RWPE2 (cell line): ENCODE measurements at places on chromosomes 1 and 21.

DNA sequence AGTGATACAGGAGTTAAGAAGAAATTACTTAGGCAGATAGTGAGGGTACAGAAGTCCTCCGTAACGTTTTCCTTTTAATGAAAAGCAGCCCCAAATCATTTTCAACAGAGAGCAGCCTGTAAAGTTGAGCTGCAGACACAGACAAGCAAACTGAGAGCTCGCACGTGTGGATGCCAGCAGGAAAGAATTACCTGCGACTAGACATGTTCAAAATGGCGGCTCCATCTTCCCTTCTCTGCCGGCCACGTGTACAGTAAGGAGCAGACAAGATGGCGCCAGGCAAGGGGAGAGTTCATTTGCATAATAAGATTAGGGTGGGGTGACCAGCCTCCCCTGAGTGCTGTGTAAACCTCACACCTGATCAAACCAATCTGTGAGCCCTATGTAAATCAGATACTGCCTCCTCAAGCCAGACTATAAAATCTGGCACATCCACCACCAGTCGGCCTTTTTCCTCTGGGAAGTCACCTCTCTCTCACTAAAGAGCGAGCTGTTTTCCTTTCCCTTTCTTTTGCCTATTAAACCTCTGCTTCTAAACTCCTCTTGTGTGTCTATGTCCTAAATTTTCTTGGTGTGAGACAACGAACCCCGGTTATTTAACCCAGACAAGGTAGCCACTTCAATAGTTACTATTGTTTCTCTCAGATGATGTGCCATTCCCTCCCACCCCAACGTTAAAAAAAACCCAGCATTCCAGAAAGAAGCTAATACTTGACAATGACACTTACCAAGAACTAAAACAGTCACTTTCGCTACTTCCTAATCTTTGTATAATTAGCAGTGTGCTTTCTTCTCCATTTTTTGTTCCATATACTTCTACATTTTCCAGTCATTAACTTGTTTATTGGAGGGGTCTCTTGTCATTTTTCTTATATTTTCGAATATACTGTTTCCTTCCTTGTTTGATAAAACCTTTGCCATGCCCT, 27.4 kb downstream of the DUSP10 start:
- no peak overlapping the region for H3K4me3 ChIP-seq
- H3K36me3 ChIP-seq = no peaks in the 10 kb centered on the region
- no peaks in the 10 kb centered on the region for H3K27me3 ChIP-seq
- peaks cover 7% of the 10 kb centered on the region for H3K4me1 ChIP-seq
- no peak for DNase-seq

GRCh38 chr1:14704846-14705245, 106.4 kb downstream of the KAZN start:
- no peak for DNase-seq
- H3K4me1 ChIP-seq = no peaks in the 10 kb centered on the region
- H3K27me3 ChIP-seq = no peaks in the 10 kb centered on the region
- no peaks in the 10 kb centered on the region for H3K36me3 ChIP-seq
- no peak overlapping the region for H3K27ac ChIP-seq
- H3K4me3 ChIP-seq = no peak overlapping the region

DNA sequence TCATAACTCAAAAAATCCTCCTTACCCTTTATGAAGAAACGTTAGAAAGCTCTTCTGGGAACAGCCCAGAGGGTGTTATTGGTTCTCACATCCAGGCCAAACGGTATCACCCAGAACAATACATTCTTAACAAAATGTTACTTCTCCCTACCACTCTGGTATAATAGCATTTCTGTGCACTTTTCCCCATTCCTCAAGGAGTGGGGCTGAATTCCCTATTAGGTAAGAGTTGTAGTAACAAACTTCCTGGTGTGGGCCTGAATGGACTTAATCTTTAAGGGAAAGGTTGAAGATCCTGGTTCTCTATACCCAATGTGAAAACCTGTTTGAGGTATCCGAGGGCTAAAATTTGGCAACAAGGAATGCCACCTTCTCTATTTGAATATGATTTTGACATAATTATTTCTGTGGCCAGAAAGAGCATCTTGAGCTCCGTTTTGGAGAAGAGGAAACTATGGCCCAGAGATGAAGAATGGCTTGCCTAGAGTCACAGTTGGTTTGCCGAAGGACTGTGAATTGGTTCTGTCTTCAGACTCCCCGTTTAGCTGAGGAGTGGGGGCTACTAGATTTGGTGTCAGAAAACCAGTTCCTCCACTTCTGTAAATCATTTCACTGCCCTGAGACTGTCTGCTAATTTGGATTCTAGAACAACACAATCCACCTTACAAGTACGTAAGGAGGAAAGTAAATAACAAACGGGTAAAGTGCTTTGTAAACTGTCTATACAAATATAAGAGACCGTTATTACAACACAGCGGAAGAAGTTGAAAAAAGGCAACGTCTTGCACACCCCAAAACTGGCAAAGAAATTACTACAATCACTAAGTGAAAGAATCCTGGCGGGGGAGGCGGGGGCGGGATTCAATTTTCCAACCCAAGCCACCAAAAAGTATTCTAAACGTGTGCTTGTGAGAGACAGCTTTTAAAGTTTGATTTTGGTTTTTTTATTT, 2.3 kb downstream of the ANP32E start:
- H3K36me3 ChIP-seq = peaks cover 24% of the 10 kb centered on the region
- no peaks in the 10 kb centered on the region for H3K27me3 ChIP-seq
- peaks cover 6% of the 10 kb centered on the region for H3K4me1 ChIP-seq
- peak overlapping the region; percentile 67 for H3K4me3 ChIP-seq

DNA sequence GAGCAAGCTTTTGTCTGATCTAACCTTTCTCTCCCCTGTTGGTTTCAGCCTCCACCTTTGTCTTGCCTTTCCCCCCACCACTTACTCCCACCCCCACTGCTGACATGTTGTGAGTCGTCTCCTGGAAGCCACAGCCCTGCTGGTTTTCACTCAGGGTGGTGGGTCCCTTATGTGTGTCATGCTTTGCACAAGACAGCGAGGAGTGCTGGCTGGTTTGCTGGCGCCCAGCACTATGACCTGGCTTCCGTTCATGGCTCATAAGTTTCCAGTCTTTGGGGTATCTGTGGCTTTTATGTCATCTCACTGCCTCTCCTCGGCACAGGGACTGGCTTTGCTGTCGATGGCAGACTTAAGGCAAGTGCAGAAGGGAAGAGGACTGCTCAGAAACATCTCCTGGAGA, 177.7 kb downstream of the KIF26B start:
- no peak for DNase-seq
- H3K4me3 ChIP-seq = no peak overlapping the region
- H3K36me3 ChIP-seq = no peaks in the 10 kb centered on the region
- H3K27ac ChIP-seq = no peak overlapping the region
